ENCODE measurements at places on chromosomes 5 and 9. TPM values are rescaled to one million over a fixed set of nuclear protein-coding genes. Genes with fewer than 3 reads are reported as not detected.

The SLCO6A1 gene
- total RNA-seq, result 1.6 TPM

The CDC20B gene
- total RNA-seq, result 0.34 TPM

The DIRAS2 gene
- total RNA-seq, result 0.27 TPM

The ANKRD34B gene
- not detected for total RNA-seq

The TRAF1 gene
- 1.6 TPM for total RNA-seq

The PPIC gene
- 5.7 TPM for total RNA-seq

The UGT3A2 gene
- 0.37 TPM for total RNA-seq

The IFNW1 gene
- total RNA-seq, result not detected

The SOHLH1 gene
- total RNA-seq, result not detected

The HCN1 gene
- total RNA-seq, result 0.56 TPM

The PCDHB2 gene
- 103 TPM for total RNA-seq

The GLDC gene
- total RNA-seq, result 42.9 TPM

The KCNT1 gene
- total RNA-seq, result 0.76 TPM

The SKP1 gene
- total RNA-seq, result 345 TPM

The PLAC8L1 gene
- total RNA-seq, result 2.2 TPM

The PAPPA gene
- total RNA-seq, result 10.5 TPM

The DNAJC21 gene
- 28.6 TPM for total RNA-seq

The SEMA4D gene
- total RNA-seq, result 192 TPM

The AIF1L gene
- 16.7 TPM for total RNA-seq

The TAF11L5 gene
- 0.83 TPM for total RNA-seq

The MSMP gene
- not detected for total RNA-seq

The FGF18 gene
- total RNA-seq, result 26.3 TPM

The KCNMB1 gene
- 0.29 TPM for total RNA-seq

Measured in glutamatergic neuron (in vitro differentiated cells).